Activated gamma-delta T cell treated with anti-CD3 and anti-CD28 coated beads, Interleukin-2, amount 50 U/mL, for 16 hours (primary cell): ENCODE measurements at places on chromosomes 2 and 18.

GRCh38 chr2:122108186-122108585 lies 352.7 kb downstream of the TSN start:
- no peak for DNase-seq

DNA sequence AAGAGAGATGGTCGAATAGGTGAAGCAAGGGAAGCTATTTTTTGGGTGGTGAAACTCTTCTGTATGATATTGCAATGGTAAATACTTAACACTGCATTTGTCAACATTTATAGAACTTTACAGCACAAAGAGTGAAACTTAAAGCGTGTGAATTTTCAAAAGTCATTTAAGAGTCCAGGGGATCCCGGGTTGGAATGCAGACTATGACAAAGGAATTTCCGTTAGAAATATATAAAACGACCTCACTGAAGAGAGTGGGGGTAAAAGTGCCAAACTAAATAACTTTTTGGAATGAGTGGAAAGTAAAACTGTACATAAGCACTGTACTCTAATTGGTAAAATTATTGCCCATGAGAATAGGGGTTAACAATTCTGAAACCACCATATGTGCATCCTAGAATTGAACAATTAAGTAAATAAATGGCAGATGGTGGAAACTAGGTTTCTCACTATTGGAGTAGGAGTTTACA lies 191.0 kb upstream of the FN1 start:
- no peak for DNase-seq

- no peak for DNase-seq
These were observed 810.9 kb downstream of the CPS1 start for GRCh38 chr2:211367293-211367692.

DNA sequence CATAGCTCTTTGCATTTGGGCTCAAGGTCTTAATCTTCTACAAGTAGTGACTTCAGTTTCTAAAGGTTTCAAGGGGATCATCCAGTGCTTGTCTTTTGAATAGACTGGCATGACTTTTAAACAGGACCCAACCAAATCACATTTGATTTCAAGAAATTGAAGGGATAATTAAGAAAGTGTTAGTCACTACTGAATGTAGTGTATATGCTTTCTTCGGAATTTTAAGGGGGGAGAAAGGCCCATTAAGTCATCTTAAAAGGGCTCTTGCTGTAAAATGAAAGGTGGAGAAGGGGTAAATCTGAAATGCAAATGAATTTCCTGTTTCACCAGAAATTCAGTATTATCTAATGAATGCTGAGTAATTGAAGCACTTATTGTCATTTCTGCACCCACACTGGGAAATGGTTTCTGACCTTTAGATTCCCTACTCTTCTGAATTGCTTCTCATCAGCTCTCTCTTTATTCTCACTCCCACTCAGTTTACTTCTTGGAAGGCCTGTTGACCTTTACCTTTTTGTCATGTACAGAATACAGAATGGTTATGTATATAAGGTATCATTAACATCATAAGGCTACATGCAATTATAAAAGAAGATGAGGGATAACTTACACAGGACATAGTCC lies 241.4 kb downstream of the SLC8A1 start:
- DNase-seq, result no peak

DNA sequence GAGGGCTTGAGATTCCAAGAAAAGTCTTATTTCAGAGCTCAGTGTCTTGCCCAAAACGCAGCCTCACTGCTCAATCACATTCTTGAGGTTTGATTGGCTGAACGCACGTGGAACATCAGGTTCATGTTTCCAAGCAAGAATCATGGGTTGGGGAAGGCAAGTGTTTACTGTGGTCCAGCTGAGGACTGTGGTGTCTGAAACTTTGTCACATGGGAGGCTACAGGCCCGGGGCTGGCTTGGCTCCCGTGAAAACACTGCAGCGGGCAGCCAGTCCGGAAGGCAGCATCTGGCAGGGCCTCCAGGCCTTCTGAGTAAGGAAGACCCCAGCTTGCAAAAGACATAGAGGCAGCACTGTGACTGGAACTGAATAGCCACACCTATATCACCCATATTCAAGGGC lies 84.7 kb downstream of the POLR1A start:
- DNase-seq, result no peak

- no peak for DNase-seq
These were observed 150.9 kb downstream of the RTP5 start for GRCh38 chr2:242020196-242021004.

DNA sequence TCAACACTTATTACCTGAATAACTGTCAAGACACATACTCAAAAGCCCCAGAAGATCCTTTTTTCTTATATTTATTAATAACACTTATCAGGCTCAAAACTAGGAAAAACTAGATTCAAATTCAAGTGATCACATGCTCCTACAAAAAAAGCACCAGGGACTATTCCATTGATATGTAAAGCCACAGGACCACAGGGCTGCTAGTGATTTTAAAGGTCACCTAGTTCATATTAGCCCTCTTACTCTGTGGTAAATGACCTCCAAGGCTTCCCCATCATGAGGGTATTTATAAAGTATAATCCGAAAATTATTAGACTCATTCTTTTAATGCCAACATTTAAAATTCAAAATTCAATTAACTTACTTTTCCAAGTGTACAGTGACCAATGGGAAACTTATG lies 52.5 kb downstream of the LRPPRC start:
- no peak for DNase-seq

- DNase-seq, result no peak
These were observed 45.7 kb downstream of the KCNF1 start for GRCh38 chr2:10957391-10957790.

GRCh38 chr2:133937669-133938068 lies 316.2 kb upstream of the MGAT5 start:
- DNase-seq, result no peak

DNA sequence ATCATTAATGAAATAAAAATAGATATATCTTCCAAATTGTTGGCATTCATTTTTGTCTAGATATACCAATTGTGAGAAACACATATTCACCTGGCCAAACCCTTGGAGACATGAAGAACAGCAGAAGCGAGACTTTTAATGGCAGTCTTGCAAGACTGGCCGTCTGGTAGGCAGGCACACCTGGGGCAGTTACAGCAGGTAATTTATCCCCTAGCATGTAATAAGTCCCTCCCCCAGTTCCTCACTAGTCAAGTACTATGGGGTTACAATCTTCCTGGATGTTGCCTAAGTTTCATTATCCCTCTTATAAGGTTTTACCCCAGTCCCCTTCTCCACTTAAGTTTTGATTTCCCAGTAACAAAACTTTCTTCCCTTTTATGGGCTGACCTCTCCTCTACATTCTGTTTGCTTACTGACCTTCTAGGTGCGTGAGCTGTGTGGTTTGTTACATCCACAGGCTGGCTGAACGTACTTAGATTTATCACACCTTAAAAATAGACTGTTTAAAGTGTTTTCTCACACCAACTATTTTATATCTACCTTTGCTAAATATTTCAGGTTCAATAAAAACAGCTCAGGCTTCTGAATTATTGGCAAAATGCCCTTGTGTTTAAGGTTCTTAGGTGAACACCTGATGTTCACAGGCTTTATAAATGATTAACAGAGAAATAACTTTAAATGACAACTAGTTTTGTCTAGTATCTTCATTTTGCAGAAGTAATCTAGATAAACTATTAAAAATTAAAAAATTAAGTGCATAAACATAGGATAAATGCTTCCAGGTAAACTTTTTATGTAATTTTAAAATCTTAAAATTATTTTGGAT lies 365.0 kb upstream of the TFPI start:
- no peak for DNase-seq

- DNase-seq, result no peak
These were observed 239.1 kb downstream of the HDAC4 start for GRCh38 chr2:239161711-239162140.

DNA sequence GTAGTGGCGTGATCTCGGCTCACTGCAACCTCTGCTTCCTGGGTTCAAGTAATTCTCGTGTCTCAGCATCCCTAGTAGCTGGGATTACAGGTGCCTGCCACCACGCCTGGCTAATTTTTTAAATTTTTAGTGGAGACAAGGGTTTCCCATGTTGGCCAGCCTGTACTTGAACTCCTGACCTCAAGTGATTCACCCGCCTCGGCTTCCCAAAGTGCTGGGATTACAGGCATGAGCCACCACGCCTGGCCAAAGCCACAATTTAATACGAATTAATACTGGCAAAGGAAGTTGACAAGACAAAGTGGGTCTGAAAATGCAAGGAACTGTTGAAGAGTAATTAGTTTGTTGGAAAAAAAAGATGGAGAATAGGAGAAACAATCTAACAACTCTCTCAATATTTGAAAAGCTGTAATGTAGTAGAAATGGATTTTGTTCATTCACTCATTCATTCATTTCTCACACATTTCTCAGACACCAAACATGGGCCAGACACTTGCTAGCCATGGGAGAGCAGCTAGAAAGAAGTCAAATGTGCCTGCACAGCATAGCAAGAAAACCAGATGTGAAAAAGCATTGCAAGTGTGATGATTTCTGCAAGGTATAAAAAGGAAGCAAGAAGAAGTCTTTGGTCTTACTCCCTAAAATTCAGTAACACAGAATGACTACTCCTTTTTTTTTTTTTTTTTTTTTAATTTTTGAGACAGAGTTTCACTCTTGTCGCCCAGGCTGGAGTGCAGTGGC lies 39.4 kb upstream of the ATL2 start:
- DNase-seq, result no peak

DNA sequence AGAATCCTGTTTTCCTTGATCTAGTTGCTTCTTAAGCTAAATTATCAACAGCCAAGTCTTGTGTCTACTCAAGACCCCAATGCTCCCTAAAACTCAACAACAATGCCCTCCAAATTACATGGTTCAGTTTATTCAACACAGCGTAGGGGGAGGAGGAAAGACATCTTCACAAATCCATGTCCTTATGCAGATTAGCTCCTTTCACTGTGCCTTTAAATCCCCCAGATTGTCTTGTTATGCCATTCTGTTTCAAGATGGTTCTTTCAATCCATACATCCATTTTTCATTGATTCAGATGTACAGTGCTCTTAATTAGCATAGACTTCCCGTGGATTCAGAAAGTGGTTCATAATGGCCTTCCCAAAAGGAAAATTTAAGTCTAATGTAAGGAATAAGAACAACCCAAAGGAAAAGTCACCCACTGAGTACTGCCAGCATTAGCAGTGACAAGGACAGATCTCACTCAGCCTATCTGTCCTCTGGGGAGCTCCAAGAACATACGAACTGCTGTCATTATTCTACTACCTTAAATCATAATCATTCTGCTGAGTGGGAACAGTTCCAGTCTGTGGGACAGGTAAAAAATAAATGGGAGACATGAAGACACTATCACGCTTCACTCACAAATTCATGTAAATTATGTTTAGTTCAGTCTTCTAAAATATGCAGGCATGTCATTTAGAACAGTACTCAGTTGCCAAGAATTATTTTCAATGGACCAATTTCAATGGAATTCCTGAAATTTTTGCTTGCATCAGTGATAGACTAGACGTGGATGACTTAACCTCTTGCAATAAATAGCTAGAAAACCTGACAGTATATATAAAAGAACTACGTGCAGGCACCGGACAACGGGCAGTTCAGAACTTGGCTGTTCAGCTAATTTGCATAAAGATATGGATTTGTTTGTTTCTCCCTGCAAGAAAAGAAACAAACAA lies 58.9 kb upstream of the RNU4ATAC start:
- no peak for DNase-seq

GRCh38 chr2:226716126-226716525 lies 83.5 kb downstream of the IRS1 start:
- no peak for DNase-seq

DNA sequence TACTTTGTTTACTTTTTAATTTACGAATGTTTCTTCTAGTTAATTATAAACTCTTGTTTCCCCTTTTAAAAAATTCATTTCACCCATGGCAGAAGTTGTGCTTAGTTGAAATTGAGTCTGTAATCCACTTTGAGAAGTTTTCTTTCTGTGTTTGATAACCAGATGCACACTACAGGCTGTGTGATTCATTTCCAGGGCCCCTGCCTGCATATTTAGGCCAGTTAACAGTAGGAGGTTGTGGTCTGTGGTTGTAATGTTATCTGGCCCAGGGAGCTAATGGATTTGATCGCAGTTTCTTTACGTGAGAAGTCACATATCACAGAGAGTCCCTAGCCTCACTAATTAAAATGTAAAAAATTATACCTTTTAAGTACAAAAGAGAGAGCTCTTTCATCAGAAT lies 3.3 kb downstream of the CDH7 start:
- DNase-seq, result no peak

DNA sequence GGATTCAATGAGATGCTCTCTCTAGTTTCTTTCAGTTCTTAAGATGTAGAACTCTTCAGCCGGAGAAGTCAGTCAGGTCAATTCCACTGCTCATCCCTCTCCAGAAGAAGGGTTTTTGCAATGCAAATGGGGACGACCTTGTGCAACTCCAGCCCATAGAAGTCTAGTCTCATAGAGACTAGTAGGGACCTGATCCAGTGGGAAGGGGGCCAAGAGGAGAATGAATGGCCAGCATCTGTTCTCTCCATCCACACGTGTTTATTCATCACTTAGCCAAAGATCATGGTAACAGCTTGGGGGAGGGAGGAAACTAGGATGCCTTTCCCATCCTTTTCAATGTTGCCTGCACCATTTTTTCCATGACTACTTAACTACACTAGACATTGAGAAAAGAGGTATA lies 120.2 kb downstream of the LAMA3 start:
- no peak for DNase-seq

DNA sequence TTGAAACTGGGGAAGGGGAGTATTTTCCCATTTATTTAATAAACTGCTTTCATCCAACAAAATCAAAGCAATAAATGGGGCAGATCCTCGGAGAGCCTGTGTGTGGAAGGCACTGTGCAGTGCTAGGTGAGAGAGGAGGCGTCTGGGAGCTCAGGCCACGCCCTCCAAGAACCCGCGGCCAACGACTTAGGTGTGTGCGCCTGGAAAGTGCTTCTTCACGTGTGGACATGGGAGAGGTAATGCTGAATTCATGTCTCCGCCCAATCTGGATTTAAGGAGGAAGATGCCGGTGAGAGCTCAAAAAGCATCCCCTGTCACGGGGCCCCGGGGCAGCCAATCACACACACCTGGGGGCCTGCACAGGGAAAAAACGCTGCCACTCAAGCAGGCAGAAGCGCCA lies 77.4 kb downstream of the HDAC4 start:
- DNase-seq, result no peak

DNA sequence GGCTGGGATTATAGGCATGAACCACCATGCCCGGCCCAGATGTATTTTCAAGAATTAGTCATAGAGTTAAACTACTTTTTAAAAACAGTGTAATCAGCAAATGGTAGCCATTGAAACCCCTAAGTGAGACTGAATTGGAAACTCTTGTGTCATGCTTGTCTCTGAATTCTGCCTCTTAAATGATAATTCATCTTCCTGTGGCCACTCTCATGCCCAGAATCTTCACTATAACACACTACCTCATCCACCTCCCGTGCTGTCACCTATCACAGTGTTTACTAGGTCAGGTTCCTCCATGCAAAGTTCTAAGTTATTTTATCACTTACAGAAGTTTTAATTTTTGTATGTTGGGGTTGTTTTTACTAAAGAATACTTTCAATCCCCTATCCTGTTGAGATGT lies 197.5 kb downstream of the PHLPP1 start:
- DNase-seq, result no peak
